Activated naive CD8-positive, alpha-beta T cell treated with anti-CD3 and anti-CD28 coated beads, Interleukin-2, amount 10 ng/mL, durations not matched to agents 7 days and 5 days (primary cell): ENCODE measurements at places on chromosomes 16 and 17. TPM values are rescaled to one million over a fixed set of nuclear protein-coding genes. Genes with fewer than 3 reads are reported as not detected.

- no peaks in the 10 kb centered on the region for H3K27me3 ChIP-seq
- H3K27ac ChIP-seq, result peak overlapping the region; percentile 87
- DNase-seq, result no peak
- H3K4me1 ChIP-seq, result peaks cover 54% of the 10 kb centered on the region
- peaks cover 39% of the 10 kb centered on the region for H3K36me3 ChIP-seq
These were observed 1.4 kb downstream of the RANBP10 start for GRCh38 chr16:67804853-67805542.

Gene SLFN14
- total RNA-seq, result not detected

Gene UBE2I
- total RNA-seq, result 232 TPM

Gene PRDM7
- not detected for total RNA-seq

DNA sequence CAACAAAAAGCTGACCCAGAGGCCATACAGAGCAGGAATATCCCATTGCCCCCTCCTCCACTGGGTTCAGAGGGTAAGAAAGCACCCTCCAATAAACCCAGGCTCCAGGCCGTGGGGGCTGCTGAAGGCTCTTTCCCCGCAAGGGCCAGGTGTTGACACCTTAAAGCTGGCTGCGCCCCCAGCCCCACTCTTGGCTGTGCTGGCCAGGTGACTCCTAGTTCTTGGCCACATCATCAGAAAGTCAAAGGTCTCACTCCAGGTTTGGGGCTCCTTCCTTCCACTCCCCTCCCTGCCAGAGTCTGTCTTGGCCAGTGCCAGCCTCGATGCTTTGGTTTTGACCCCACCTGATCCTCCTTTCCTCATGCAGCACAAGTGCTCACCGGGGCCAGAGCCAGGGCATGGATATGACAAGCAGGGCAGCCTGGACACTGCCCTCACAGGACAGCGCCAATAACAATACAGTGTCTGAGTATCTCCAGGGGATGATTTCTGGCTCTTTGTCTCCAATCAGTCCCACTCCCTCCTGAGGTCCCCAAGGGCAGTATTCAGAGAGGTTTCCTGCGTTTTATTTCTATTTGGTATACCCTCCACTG lies 8.2 kb downstream of the SLC46A1 start:
- H3K4me1 ChIP-seq, result peaks cover 2% of the 10 kb centered on the region
- peaks cover 9% of the 10 kb centered on the region for H3K36me3 ChIP-seq
- H3K27me3 ChIP-seq, result no peaks in the 10 kb centered on the region
- no peak overlapping the region for H3K27ac ChIP-seq
- no peak overlapping the region for H3K4me3 ChIP-seq

Gene FKBP10
- 0.94 TPM for total RNA-seq

GRCh38 chr17:31318851-31319661 lies 2.4 kb downstream of the EVI2A start:
- peak overlapping the region; percentile 96 for H3K27ac ChIP-seq
- no peak for DNase-seq
- H3K4me1 ChIP-seq, result peaks cover 38% of the 10 kb centered on the region
- H3K27me3 ChIP-seq, result no peaks in the 10 kb centered on the region
- H3K4me3 ChIP-seq, result peak overlapping the region; percentile 89

Gene PRR35
- total RNA-seq, result not detected

- H3K4me1 ChIP-seq, result no peaks in the 10 kb centered on the region
- H3K27me3 ChIP-seq, result peaks cover 29% of the 10 kb centered on the region
- no peaks in the 10 kb centered on the region for H3K36me3 ChIP-seq
- no peak overlapping the region for H3K4me3 ChIP-seq
- H3K27ac ChIP-seq, result no peak overlapping the region
- no peak for DNase-seq
These were observed 9.5 kb downstream of the KRT12 start for GRCh38 chr17:40857535-40857934.

DNA sequence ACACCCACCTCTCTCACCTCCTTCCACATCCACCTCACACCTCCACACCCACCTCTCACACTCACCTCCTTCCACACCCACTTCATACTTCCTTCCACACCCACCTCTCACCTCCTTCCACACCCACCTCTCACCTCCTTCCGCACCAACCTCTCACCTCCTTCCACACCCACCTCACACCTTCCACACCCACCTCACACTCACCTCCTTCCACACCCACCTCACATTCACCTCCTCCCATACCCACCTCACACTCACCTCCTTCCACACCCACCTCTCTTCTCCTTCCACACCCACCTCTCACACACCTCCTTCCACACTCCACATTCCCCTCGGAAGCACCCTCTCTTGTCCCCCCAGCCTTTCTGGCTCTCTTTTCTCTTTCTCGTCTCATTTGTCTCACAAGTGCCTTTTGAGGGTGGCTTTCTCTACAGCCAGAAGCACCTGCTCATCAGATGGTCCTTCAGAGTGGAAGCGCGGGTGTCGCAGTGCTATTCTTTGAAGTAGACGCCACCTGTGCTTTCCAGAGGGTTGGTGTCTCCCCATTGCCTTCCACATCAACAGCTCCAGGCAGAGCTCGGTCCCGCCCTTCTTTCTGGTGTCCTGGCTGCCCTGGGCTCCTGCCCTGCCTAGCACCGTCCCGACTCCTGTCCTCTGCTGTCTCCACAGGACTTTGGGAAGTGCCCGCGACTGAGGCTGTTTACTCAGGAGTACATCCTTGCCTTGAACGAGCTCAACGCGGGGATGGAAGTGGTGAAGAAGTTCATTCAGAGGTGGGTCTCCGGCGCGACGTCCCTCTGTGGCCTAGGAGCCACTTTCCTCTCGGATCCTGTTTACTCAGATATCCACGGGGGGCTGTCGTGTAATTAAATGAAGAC lies 109.4 kb upstream of the PLCG2 start:
- H3K4me1 ChIP-seq, result peaks cover 6% of the 10 kb centered on the region
- no peak overlapping the region for H3K27ac ChIP-seq
- peaks cover 38% of the 10 kb centered on the region for H3K36me3 ChIP-seq
- H3K4me3 ChIP-seq, result no peak overlapping the region
- H3K27me3 ChIP-seq, result no peaks in the 10 kb centered on the region

DNA sequence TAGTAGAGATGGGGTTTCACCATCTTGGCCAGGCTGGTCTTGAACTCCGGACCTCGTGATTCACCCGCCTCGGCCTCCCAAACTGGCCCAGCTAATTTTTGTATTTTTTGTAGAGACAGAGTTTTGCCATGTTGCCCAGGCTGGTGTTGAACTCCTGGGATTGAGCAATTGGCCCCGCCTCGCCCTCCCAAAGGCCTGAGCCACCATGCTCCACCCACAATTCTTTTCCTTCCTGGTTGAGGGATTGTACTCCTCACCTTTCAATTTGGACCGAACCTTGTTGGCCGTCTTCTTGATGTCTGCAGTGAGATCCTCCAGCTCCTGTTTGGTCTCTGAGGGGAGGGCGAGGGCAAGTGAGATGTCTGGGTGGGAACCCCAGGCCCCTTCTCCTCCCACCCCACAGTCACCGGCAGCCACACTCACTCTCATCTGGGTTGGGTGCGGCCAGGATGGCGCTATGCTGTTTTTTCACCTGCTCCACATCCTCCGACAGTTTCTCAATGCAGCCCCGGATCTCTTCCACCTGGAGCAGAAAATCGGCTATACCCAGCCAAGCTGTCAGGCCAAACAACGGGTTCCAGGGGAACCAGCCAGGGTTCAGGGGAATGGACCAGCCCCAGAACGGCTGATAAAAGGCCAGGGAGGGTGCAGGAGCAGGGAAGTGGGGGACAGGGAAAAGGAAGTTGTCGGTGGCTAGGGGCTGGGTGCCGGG lies 9.6 kb downstream of the STX1B start:
- H3K4me3 ChIP-seq, result no peak overlapping the region
- no peak overlapping the region for H3K27ac ChIP-seq
- H3K27me3 ChIP-seq, result peaks cover 7% of the 10 kb centered on the region

- DNase-seq, result no peak
- no peak overlapping the region for H3K4me3 ChIP-seq
- H3K36me3 ChIP-seq, result no peaks in the 10 kb centered on the region
- peaks cover 10% of the 10 kb centered on the region for H3K4me1 ChIP-seq
- no peak overlapping the region for H3K27ac ChIP-seq
These were observed 3.7 kb downstream of the CRISPLD2 start for GRCh38 chr16:84823484-84823883.

Gene CEP112
- total RNA-seq, result 3.8 TPM

Gene TBKBP1
- 8.0 TPM for total RNA-seq
